Memory B cell (primary cell): ENCODE measurements at places on chromosomes 13 and 19.

DNA sequence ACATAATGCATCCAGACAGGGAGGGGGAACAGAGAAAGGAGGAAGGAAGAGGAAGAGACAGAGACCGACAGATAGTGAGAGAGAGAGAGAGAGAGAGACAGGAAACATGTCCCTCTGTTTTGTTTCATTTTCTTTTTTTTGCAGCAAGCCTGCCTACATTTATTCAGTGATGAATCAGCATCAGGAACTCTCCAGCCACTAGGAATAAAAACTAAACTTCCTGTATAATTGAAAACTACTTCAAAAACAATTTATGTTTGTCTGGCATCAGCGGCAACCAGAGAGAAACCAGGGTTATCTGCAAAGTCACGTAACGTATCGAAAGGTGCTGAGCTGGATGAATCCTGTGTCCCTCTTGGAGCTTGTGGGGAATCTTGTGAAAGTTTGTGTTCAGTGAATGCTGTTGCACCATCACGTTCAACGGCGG is 148.6 kb upstream of the SOX21 start:
- DNase-seq = no peak

- DNase-seq = no peak
Measured at GRCh38 chr13:111789011-111789410, 277.9 kb upstream of the SOX1 start.

DNA sequence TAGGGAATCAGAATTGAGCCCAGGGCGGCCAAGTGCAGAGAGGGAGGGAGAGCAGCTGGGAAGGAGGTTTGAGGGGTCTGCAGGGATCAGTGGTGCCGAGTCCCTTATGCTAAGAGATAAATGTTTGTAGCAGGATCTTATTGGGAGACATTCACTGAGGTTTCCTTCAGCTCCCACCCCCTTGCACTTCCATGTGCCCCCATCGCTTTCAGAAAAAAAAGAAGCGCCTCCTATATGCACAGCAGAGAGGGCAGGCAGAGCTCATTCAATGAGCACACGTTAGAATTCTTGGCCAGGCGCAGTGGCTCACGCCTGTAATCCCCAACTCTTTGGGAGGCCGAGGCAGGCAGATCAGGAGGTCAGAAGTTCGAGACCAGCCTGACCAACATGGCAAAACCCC is 28.0 kb downstream of the CYP4F2 start:
- DNase-seq = no peak

GRCh38 chr13:108560093-108560492 is 69.3 kb upstream of the MYO16 start:
- no peak for DNase-seq

DNA sequence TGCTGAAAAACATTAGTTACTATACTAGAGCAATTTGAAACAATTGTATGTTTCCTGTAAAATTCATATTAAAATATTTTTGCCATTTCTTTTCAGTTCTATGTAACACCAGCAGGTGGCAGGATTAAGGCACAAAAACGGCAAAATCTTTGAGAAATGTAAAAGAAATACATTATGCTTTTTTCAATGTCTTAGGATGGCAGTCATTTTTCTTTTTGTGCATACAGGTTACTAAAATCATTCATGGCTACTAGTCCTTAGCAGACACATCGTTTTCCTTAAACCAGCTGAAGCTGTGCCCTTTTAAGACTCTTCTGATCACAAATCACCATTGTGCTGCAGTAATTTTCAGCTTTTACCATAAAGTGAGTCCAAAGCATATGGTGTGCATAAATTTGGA is 800.7 kb upstream of the SLITRK5 start:
- no peak for DNase-seq
